ENCODE measurements at places on chromosomes 16 and 17.
A peak's percentile ranks its signal among the peaks of the same experiment; 100 is the strongest.

- DNase-seq = no peak
Observed at GRCh38 chr17:64411999-64412771, 21.5 kb upstream of the PECAM1 start.

DNA sequence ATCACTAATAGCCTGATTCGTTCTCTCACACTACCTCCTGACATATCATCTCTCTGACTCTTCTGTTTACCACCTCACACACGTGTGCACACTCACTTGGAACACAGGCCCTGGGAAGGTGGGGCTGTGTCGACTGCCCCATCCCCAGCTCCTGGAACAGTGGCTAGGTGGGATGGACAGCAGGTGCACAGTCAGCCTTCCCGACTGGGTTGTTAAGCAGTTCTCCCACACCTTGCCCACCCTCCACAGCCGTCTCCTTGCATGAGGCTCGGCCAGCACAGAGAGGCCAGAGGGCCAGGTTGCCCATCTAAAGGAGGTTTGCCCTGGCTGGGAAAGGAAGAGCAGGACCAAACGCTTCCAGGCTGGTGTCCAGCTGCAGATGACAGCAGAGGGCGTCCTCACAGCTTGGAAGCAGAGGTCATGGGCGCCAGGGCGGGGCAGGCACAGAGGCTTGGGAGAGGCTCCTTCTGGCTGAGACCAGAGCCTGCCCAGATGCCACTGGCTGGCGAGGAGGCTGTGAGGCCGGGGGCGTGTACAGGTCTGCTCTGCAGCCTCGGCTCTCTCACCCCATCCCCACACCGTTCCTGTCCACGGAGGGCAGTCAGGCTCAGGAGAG is 92.8 kb downstream of the AMFR start:
- DNase-seq = no peak

DNA sequence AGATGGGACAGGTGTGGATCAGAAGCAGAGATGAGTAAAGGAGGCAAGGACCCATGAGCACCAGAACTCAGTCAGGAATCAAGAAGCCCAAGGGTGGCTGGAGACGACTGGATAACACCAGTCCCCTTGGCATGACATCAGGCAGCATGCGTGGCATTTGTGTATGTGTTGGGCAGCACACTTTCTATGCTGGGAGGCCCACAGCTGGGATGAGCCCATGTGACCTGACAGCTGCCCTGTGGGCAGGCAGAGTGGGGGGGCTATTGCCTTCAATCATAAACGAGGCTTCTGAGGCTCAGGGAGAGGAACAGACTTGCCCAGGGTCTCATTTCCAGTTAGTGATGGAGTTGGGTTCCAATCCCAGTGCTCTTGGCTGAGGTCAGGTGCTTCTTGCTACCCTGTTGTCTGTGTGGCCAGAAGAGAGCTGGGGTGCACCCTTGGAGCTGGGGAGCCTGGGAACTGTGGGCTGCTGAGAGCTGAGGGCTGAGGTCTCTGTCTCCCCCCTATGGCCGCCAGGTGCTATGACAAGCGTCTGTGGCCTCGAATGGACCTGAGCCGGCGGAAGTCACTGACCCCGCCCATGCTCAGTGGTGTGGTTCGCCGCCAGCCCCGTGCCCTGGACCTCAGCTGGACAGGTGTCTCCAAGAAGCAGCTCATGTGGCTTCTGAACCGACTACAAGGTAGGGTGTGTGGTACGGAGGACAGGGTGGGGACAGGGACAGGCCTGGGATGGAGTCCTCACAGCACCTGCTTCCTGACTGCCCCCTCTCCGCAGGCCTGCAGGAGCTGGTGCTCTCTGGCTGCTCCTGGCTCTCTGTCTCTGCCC is 7.1 kb upstream of the ORAI3 start:
- peak; percentile 63 for DNase-seq

GRCh38 chr16:9103546-9103945 is 12.1 kb downstream of the HAPSTR1 start:
- DNase-seq = no peak

- DNase-seq = no peak
Observed at GRCh38 chr17:38613525-38613980, 7.8 kb upstream of the SRCIN1 start.

Measured in activated naive CD4-positive, alpha-beta T cell treated with anti-CD3 and anti-CD28 coated beads, Interleukin-2, amount 50 U/mL, for 16 hours (primary cell).